Hematopoietic multipotent progenitor cell (in vitro differentiated cells): ENCODE measurements at places on chromosomes 6 and 20. TPM values are rescaled to one million over a fixed set of nuclear protein-coding genes. Genes with fewer than 3 reads are reported as not detected.

GRCh38 chr6:1463751-1464426 is 74.5 kb downstream of the FOXF2 start:
- no peak for DNase-seq

The KCNK16 gene
- total RNA-seq: not detected

The FAM83C gene
- total RNA-seq: under 0.01 TPM

- DNase-seq: no peak
Measured at GRCh38 chr20:63694584-63695423, 1.6 kb upstream of the TNFRSF6B start.

GRCh38 chr6:17292600-17293133 is 11.5 kb downstream of the RBM24 start:
- no peak for DNase-seq

GRCh38 chr6:143845033-143845432 is 1.9 kb downstream of the LTV1 start:
- no peak for DNase-seq

DNA sequence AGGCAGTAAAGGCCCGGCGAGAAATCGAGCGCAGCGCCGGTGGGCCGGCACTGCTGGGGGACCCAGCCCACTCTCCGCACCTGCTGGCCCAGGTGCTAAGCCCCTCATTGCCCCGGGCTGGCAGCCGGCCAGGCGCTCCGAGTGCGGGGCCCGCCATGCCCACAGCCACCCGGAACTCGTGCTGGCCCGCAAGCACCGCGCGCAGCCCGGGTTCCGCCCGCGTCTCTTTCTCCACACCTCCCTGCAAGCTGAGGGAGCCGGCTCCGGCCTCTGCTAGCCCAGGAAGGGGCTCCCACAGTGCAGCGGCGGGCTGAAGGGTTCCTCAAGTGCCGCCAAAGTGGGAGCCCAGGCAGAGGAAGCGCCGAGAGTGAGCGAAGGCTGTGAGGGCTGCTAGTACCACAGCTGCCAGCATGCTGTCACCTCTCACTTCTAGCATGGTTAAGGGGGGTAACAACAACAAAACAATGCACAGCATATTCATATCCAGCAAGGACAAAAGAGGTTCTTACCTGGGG is 11.3 kb upstream of the GMPR start:
- no peak for DNase-seq

The BAG2 gene
- 2.2 TPM for total RNA-seq

DNA sequence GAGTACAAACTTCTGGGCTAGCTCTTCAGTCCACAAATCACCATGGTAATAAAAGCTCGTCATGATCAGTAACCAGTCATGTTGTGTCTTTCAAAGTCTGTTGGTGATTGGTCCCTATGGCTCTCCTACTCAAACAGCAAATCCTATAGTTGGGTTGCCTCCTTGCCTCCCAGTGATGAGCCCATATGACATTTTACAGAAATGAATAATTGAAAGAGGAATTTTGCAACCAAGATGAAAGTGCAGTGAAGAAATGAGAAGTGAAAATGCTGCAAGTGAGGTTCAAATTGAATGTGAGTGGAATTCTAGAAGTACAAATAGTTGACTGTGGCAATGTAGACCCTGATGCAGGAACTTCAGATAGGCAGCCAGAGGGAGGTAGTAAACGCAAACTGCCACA is 5.1 kb upstream of the SIRPD start:
- no peak for DNase-seq

The NR2E1 gene
- total RNA-seq: not detected

DNA sequence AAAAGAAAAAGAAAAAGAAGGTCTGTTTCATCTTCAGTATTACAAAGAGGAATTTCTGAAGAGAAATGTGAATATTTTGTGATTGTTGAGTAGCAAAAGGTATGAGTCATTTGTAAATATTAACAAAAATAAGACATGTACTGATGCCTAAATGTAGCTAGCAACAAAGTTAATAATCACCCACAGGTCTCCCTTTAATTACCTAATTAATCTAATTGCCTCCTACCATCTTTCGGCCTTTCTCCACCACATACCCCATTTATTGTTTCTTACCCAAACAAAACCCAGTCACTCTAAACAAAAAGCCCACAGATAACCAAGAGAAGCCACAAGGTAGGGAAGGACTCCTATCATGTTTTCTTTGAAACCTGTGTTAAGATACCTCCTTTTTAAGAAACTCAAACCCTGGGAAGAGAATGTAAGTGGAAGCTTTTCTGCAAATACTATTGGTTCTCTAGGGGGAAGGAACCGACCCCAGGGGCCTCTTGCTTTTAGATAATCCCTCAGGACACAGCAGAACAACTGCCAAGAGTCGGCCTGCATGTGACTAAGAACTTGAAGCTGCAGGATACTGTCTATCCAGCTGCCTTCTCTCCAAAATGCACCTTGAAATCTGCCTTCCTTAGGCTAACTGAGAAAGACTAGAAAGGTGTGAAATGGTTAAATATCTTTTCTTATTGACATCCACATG is 16.1 kb upstream of the STK38 start:
- DNase-seq: no peak

The RAET1L gene
- not detected for total RNA-seq

DNA sequence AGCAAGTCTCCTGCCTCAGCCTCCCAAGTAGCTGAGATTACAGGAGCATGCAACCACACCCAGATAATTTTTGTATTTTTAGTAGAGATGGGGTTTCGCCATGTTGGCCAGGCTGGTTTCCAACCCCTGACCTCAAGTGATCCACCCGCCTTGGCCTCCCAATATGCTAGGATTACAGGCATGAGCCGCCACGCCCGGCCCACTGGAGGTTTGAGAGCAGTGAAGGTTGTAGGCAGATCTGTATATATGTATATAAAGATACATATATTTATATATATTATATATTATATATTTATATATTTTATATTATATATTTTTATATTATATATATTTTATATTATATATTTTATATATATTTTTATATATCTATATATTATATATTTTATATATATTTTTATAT is 38.2 kb upstream of the TTPAL start:
- DNase-seq: no peak

- DNase-seq: no peak
Measured at GRCh38 chr20:33233129-33233774, 2.5 kb upstream of the BPIFA1 start.

DNA sequence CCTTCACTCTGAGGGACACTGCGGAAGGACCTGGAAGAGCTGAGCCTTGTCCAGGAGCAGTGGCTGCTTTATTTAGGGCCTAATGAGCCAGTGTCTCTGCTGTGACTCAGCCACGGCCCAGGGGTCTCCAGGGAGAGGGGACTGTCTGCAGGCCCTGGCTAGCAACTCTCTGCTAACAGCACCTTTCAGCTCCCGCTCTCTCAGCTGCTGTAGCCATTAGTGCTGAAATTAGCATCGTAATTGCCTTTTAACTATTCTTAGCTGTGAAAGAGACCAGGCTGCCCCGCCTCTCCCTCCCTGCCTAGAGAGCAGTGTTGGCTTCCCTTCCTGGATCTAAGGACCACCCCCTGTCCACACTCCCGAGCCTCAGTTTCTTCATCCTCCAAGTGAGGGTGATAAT is 53.1 kb upstream of the SLC32A1 start:
- DNase-seq: no peak

The DEFB124 gene
- not detected for total RNA-seq

- DNase-seq: no peak
Measured at GRCh38 chr20:49891476-49892110, 23.7 kb downstream of the SPATA2 start.

DNA sequence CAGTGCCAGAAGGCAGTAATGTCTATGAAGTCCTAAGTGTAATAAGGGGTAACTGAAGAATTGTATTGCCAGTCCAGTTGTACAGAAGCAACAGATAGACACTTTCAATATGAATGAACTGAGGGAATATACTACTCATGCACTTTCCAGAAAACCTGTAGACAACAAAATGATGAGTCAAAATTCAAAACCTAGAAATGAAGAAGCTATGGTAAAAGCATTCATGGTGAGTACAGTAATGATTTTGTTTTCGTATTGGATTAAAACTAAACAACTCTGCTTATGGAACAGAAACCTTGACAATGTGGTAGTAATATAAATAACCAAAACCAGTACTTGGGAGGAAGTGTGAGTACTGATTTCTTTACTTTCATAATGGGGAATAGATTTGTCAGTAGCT is 35.0 kb downstream of the ARMC2 start:
- DNase-seq: no peak

- no peak for DNase-seq
Measured at GRCh38 chr6:43926634-43927531, 156.9 kb downstream of the VEGFA start.

GRCh38 chr6:75727206-75727605 is 21.8 kb upstream of the MYO6 start:
- no peak for DNase-seq

- DNase-seq: no peak
Measured at GRCh38 chr6:79862126-79862525, 85.2 kb downstream of the ELOVL4 start.

The TTPAL gene
- total RNA-seq: 2.4 TPM

DNA sequence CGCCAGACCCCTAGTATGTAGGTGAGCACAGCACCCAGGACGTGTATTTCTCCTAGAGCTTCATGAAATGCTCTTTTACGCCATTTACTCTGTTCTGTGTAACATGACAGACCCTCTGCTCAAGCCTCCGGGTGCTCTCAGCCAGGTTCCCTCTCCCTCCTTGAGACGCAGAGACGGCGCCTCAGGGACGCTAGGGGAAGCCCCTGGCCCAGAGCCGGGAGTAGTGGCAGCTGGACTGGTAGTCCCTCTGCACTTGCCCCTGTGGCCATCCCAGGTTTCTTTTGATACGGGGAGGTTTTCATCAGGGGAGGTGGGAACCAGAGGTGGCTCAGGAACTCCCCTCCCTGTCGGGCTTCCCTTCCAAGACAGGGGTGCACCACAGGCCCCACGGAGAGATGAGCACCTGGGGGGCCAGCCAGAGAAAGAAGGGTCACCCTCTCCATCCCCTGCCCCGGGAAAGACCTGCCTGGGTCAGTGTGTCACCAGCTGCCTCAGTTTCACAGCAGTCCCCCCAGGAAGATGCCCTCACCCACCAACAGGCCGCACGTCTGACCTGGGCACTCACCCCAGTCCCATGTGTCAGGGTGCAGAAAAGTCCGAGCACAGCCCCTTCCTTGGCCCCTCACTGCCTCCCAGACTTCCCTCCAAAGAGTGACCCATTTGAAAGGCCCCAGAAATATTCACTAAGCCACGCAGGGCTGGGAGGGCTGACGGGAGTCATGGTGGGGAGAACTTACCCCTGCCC is 58.1 kb upstream of the AFDN start:
- DNase-seq: no peak

DNA sequence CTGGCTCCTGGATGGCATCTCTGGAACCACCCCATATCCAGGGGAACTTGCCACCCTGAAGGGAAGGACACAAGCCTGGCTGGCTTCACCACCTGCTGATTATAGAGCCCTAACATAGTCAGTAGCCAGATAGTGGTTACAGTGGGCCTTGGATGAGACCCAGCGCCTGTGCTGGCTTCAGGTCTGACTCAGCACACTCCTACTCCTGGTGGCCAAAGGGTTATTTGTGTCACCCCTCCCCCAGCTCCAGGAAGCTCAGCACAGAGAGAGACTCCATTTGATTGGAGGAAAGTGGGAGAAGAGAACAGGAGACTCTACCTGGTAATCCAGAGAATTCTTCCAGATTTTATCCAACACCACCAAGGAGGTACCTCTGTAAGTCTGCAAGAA is 12.8 kb downstream of the SNX14 start:
- DNase-seq: no peak

- no peak for DNase-seq
Measured at GRCh38 chr6:71114544-71114943, 157.7 kb upstream of the B3GAT2 start.

The SIRPB1 gene
- total RNA-seq: 1.9 TPM

DNA sequence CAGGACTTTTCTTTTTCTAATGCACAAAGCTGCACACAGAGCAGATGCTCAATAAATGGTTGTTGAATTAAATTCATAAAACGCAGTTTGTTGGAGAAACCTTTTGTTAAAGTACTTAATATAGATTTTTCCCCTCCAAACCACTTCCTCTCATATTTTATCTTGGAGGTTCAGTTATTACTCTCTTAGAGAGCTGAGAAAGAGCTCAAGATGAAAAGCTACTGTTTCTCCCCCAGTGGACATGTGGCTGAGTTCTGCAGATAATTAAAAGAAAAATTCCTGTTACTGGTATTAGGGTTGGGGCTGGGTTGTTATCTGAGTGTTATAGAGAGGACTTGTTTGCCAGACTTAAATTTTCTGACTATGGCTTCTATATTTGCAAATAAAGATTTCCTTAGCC is 294.0 kb downstream of the TBC1D7 start:
- no peak for DNase-seq

GRCh38 chr6:123808556-123808955 is 4.9 kb downstream of the NKAIN2 start:
- no peak for DNase-seq
